Activated gamma-delta T cell (primary cell): ENCODE measurements at places on chromosomes 16 and 17.

DNA sequence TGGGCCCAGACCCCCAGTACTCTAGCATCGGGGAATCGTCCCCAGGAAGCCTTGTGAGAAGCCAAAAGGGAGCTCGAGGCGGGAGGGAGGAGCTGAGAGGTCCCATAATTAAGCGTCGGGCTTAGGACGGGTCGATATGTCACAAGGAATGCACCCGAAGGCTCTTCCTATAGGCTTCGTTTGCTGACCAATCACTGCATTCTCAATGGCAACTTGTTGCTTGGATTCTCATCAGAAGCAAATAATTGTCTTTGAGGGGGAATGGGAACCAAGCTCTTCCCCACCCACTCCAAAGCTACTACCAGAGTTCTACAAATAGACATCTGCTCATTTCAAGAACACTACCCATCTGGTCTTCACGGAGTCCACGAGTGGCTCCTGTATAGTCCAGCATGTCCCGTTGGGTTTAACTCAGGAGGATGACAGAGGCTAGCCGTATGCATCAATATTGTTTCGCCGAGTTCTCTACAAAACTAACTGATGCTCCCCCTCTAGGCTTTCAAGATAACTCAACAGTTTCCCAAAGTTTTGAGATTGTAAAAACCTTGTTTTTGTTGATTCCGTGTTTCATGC lies 628 bp upstream of the BLMH start:
- DNase-seq: no peak

GRCh38 chr16:17155485-17155884 lies 315.3 kb downstream of the XYLT1 start:
- no peak for DNase-seq

DNA sequence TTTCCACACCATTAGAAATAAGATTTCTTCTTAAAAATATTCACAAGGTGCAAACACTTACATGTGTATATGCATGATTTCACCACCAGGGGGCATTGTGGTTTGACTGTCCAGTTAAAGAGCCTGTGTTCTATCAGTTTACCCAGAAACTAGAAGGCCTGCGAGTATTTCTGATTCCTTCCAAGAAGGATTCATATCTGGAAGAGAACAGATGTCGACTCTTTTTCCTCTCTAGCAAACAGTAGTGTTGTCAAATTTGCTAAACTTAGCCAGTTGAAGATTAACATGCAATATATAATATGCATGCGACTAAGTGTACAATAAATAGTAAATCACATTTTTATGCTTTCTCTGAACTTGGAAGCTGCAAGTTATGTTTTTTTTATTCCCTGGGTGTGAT lies 404.1 kb downstream of the WWOX start:
- no peak for DNase-seq

GRCh38 chr16:49058382-49058781 lies 223.3 kb downstream of the CBLN1 start:
- no peak for DNase-seq

- DNase-seq: no peak
These were observed 2.4 kb downstream of the SLC25A35 start for GRCh38 chr17:8292639-8293395.

DNA sequence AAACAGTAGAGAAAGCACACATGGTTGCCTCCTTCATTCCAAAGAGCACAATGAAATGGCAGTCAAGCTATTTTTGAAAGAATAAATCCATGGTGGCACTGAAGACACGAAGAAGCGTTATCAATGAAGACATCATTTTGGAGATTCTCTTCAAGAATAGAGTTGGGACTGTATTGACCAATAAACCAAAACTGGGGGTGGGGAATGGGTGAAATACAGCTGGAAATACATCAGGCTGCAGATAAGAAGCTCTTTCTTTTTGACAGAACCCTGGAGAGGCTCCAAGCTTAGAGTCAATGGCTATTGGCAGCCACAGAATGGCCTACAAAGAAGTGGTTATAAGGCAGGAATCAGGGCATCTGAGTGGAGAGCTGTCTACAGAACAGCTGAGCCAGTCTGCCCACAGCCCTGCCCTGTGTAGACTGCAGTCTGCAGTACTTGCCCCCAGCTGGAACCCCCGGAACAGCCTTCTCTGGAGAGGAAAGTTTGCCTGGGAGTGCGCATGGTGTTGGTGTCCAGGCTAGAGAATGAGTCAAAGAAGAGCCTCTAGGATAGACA lies 100.4 kb downstream of the STX8 start:
- no peak for DNase-seq

DNA sequence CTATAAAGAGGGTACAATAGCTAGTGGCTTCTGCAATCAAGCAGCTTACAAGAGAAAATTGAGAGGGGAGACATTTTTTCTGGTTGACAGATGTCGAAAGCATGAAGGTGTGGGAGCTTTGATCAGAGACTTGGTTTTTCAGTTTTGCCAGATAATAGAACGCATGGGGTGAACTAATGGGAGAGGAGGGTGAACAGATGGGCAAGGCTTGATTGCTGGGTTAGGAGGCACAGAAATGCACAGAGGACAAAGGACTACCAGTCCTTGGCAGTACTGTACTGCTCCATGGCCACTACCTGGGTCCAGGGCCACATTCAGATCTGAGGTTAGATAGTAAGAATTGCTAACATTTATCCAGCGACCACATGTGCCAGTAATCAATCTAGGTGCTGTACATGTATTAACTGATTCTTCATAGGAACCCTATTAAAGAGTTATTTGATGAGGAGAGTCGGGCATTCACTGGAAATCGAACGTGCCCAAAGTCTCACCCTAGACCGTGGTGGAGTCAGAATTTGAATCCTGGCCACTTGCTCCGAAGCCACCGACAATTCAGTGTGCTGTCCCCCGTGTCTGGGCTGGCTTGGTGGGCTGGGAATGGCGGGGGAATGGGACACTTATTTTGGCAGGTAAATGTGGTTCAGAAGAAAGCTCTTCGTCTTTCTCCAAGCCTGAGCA lies 873 bp upstream of the KSR1 start:
- DNase-seq: no peak

GRCh38 chr16:83817022-83817421 lies 9.2 kb downstream of the HSBP1 start:
- DNase-seq: no peak

DNA sequence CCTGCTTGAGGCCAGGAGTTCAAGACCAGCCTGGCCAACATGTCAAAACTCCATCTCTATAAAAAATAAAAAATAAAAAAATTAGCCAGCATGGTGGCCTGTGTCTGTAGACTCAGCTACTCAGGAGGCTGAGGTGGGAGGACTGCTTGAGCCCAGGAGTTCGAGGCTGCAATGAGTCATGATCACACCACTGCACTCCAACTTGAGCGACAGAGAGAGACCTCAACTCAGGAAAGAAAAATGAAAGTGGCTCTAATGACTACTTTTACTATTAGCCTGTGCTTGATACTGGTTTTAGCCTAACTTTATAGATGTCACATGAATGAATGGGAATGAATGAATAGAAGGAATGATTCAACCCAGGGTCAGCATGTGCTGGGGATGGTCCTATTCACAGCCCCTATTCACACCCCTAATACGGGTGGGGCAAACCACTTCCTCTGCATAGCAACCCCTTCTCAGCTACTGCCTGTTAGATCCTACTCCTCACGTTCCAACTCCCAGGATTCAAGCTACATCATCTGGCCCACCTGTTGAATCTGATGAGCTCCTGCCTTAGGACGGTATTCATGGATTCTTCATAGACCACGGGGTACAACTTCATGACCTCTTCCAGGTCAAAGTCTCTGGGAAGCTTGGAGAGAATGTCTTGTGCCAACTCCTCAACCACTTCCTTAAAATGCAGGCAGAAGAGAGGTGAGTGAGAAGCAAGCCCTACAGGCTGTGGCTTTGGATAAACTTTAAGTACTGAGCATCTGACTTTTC lies 40.5 kb downstream of the LYRM1 start:
- no peak for DNase-seq

GRCh38 chr17:52420555-52421078 lies 262.1 kb upstream of the CA10 start:
- DNase-seq: no peak

DNA sequence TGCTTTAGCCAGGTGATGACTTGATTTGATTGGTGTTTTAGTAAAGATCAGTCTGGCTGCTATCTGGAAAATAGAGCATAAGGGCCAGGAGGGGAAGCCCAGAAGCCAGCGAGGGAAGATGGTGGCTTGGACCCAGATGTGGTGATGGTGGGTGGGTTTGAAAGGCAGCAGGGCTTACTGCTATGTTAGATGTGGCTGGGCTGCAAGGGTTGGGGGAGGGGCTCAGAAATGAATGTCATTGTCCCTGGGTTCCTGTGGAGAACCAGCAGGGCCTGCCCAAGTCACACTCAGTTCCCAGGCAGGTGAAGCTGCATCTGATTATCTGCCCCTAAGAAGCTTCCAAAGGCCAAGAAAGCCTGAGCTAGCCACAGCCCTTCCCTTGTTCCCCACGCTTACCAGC lies 71.7 kb upstream of the BRD7 start:
- DNase-seq: no peak

GRCh38 chr17:61247439-61247838 lies 152.2 kb upstream of the TBX2 start:
- DNase-seq: no peak

- no peak for DNase-seq
These were observed 68.2 kb upstream of the ZNF423 start for GRCh38 chr16:49924078-49924477.

- no peak for DNase-seq
These were observed 60.2 kb downstream of the WIPI1 start for GRCh38 chr17:68397108-68397536.

- DNase-seq: no peak
These were observed 18.8 kb downstream of the SIAH1 start for GRCh38 chr16:48366165-48367093.

GRCh38 chr17:60139438-60140285 lies 10.1 kb upstream of the CA4 start:
- peak; percentile 24 for DNase-seq

GRCh38 chr17:61312406-61313295 lies 87.0 kb upstream of the TBX2 start:
- no peak for DNase-seq

DNA sequence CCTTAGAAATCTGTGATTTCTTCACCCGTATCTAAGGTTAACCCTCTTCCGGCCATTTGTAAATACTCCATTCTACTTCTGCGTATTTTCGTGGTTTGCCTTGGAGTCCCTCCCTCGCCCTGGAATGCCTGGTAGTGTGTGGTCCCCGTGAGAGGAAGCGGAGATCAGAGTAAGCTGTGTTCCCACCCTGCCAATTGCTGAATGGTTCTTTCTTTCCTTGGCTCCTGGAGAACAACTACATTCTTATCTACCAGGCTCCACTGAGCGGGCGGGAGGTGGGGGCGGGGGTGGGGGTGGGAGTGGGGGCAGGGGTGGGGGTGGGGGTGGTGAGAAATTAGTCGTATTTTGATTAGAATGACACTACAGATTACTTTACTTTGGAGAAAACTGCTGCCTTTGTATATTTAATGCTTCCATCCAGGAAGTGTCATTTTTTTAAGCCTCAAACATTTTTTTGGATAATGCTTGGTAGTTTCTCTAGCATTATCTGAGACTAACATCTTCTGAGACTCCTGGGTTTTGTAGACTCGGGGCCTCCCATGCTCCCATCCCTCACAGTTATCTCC lies 20.9 kb upstream of the FASN start:
- DNase-seq: no peak

DNA sequence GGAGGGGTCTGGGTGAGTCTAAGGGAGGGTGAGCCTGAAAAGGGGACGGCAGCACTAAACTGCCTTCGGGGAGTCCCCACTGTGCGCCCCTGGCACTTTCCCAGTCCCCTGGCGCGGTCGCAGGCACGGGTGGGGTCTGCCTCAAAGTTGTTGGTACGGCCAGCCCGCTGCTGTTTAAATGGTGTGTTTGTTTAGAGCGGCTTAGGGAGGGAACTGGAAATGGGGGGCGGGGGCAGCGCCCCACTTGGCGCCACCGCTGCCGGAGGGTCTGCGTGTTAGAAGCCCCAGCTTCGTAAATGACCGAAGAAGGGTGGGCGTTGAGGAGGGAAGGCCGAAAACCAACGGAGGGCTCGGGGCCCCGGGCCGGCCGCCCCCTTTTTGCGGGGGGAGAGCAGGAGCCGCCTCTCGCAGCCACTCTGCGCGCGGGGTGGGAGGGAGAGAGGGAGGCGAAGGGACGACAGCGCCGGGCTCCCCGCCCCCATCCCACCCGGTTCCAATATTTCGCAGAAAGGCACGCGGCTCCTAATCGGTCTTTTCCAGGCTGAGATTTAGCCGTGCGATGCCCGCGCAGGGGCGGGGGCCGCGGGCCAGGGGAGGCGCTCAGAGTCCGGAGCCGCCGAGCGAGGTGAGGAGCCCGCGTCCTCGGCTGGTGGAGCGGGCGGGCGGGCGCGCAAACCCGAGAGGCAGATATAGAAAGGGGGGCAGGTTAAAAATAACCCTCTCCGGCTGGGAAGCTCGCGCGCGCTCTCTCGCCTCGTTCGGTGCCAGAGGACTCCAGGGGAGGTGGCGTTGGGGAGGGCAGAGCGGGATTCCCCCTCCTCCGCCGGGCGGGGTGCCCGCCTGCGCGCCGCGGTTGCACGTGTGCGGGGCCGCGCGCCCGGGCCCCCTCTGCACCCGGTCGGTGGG lies 54.9 kb downstream of the SREBF1 start:
- peak; percentile 35 for DNase-seq
